HuH-7 (cell line): ENCODE measurements at places on chromosomes 7 and 10.

DNA sequence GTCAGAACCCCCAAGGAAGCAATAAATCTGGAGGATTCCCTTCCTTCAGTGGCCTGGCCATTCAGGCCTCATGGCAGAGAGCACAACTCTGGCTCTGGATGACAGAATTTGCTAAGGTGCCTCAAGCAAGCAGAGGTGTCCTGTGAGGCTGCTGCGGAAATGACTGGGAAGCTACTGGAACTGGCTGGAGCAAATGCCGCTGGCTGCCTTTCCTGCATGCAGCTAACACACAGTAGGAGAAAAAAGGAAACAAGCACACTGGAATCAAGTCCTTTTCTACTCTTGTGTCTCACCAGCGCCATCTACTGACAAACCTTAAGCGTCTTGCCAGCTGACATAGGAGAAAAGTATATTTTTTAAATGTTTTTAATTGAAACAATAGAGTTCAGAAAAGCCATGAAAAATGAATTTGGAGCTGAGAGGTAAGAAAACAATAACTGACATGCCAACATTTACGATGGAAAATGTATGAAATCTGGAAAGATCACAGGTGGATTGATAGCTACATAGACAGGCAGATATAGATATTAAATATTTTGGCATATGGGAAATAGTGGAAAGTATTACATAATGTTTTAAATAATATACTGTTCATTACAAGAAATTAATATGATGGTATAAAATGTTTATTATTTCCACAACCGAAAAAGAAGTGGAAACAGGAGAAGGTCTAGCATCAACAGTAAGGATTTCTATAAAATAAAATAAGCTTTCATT is 951.6 kb downstream of the ANKRD7 start:
- DNase-seq, result peak; percentile 19

DNA sequence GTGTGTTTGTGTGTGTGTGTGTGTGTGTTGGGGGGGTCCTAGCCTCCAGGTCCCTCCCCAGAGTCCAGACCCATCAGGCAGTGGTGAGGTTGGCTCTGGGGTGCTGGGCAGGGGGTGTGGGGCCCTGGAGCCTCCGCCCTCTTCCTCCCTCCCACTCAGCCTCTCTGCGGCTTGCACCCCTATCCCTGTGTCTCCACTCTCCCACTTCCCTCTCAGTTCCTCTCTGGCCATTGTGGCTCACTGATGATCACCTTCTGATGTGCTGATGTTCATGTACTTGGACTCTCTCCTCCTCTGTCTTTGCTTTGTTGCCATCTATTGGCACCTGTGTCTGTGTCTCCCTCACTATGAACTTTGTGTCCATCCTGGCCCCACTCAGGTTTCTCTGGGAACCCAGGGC is 298.7 kb downstream of the ZEB1 start:
- DNase-seq, result no peak

GRCh38 chr7:568031-568951 is 48.6 kb upstream of the PDGFA start:
- DNase-seq, result no peak

- no peak for DNase-seq
These were observed 21.2 kb upstream of the UCN3 start for GRCh38 chr10:5343561-5343960.

- DNase-seq, result no peak
These were observed 13.1 kb upstream of the ZMIZ2 start for GRCh38 chr7:44735403-44736165.

DNA sequence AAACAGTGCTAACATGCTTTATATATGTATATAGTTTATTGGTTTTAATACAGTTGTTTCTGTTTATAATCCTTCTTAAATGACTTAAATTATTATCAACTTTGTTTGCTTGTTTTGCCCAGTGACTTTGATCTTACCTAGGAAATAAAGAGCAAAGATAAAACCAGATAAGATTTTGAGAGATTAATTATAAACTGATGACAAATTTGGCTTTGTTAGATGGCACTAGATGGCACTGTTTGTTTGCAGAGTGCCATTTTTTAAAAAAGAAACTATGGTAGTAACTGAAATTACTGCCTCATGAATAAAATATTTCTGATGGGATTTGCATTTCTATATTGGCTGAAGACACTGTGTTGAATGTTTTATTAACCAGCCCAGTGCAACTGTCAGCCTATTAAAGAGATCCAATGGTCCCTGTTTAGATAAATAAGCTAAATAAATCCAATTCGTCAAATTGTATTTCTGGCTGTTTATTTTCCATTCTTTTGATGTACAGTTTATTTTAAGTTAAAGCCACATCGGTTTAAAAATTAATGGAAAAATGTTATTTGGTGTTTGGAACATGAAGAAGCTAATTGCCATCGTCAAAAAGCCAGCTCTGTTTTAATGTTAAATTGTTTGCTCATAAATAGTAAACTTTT is 28.7 kb downstream of the VTI1A start:
- DNase-seq, result no peak

DNA sequence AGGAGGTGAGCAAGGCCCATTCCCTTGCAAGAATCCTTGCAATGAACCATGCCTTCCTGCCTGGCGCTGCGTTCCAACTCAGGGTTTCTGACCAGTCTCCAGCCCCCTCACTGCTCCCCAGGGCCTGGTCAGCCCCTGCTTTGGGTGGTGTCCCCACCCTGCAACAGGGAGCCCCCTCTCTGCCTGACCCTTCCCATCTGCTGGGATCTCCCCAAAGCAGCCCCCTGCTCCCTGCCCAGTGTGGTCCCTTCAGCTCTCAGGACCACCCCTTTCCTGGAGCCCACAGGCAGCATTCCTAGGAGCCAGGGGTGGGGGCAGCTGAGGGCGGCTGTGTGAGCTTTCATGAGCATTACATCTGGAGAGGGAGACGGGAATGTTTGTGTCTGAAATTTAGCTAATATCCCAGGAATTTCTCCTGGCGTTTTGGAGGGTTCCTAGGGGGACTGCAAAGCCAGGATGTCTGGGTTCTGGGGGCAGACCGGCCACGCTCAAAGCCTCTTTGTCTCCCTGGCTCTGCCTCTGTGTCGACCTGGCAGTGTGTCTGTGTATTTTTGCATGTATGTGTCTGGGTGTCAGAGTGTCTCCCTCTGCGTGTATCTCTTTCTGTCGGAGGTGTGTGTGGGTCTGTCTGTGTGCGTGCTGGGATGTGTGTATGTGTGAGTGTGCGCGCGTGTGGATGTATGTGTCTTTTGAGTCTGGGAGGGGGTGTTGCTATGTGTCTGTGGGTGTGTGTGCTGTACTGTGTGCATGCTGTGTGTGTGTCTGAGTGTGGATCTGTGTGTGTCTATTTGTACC is 300.5 kb upstream of the ZMIZ1 start:
- no peak for DNase-seq

- DNase-seq, result no peak
These were observed 303.1 kb upstream of the NPSR1 start for GRCh38 chr7:34354899-34355298.

DNA sequence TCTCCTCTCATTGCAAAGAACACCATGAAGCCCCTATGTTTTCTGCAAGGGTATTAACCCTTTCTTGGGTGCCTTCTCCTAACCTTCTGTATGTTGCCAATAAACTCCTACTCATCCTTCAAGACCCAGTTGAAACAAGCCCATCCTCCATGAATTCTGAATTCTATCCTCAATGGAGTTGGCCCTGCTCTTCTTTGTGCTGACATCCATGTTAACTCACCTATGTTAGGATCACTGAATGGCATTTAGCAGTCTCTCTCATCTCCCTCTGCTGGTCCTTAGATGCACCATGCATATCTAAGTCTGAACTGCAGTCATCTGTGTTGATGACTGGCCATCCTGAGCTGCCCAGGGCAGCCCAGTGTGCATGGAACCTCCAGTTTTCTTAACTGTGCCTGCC is 129.8 kb downstream of the BUB3 start:
- DNase-seq, result peak; percentile 44

- DNase-seq, result no peak
These were observed 89.1 kb upstream of the KLF14 start for GRCh38 chr7:130823060-130823459.

- DNase-seq, result no peak
These were observed 29.7 kb upstream of the GTF2I start for GRCh38 chr7:74627661-74628411.

GRCh38 chr7:2853147-2853546 is 9.0 kb upstream of the GNA12 start:
- DNase-seq, result no peak

- no peak for DNase-seq
These were observed 47.1 kb downstream of the DIP2C start for GRCh38 chr10:642186-642890.

GRCh38 chr7:98185101-98185500 is 26.1 kb upstream of the BHLHA15 start:
- no peak for DNase-seq

DNA sequence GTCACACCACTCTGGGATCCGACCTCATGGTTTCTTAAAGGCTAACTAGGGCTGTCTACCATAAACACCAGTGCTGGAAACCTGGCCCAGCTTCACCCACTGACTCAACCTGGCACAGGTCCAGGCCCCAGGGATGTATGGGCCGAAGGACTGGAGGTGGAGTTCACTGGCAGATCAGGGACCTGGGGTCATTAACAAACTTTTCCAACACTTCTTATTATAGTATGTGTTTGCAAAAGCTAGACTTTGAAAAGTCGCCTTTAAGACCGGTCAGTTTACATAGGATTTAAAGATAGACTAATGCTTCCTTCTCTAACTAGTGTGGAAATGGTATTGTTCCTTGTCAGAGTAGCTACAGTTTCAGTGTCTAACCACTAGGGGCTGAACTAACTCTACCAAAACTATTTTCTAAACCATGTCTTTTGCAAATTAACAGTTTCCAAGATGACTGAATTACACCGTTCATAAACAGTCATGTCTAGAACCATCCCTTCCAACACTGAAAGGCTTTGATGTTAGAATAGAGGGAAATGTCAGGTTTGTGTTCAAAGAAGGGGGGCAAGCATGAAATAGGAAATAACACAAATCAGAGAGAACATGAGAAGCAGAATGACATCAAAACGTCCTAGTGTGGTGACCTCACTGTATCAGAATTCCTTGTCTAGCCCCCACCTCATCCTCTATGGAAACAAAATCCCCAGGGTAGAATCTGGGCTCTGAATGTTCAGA is 29.7 kb downstream of the STN1 start:
- DNase-seq, result peak; percentile 37

DNA sequence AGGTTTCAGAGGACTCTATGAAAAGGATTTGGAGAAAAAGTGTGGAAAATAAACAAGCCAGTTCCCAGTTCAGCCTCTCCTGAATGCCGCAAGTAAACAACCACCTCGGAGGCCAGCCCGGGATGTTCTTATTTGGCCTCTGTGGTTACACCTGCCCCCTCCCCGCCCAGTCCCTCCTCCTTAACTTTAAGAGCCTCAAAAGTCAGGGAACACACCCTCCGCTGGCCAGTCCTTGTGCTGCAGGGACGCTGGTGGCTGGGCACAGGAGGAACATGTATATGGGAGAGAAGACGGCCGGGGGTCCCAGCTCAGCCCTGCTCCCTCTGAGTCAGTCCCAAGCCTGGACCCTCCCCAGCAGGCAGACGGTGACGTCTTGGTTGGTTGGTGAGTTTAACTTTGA is 6.1 kb downstream of the CHST3 start:
- DNase-seq, result no peak

DNA sequence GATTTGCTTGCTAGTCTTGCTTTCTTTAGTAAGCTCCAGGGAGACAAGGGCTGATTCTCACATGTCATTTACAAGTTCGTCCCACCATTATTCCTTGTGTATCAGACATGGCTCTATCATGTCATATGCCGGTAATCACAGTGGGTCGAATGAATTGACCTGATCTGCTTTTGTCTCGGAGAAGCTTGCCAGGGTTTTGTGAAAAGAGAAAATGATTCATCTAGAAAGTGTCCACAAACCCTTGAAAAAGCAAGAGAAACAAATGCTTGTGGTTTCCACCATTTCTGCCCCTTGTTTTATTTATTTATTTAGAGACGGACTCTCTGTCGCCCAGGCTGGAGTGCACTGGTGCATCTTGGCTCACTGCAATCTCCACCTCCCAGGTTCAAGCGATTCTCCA is 278.5 kb downstream of the TCF7L2 start:
- no peak for DNase-seq

DNA sequence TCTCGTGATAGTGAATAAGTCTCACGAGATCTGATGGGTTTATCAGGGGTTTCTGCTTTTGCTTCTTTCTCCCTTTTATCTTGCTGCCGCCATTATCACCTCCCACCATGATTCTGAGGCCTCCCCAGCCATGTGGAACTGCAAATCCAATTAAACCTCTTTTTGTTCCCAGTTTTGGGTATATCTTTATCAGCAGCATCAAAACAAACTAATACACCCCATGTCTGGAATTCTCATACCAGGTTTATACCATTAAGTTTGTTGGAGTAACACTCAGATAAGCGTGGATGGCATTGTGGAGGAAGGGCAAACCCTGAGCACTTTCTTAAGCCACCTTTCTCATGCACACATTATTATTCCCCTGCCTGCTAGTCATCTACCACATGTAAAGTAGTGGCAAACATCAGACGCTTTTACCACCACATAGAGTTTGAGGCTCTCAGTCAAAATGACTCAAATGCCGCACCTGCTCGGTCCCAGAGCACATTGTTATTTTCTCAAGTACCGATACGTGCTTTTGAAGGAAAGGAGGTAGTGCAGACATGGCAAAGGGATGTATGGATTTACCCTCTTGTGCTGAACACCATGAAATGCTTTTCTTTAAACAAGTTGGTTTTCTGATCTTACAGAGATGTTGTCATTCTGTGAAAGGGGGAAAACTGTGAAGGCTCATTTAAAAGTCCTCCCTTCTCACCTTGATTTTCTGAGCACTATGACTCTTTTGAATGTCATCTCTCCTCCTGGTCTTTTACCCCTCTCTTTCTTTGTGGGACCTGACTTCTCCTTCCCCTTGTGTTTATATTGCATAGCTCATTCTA is 429.7 kb downstream of the EXOC4 start:
- DNase-seq, result no peak

GRCh38 chr7:39197831-39198230 is 220.1 kb downstream of the POU6F2 start:
- no peak for DNase-seq

- no peak for DNase-seq
These were observed 122.3 kb downstream of the CCDC71L start for GRCh38 chr7:106538638-106539037.

DNA sequence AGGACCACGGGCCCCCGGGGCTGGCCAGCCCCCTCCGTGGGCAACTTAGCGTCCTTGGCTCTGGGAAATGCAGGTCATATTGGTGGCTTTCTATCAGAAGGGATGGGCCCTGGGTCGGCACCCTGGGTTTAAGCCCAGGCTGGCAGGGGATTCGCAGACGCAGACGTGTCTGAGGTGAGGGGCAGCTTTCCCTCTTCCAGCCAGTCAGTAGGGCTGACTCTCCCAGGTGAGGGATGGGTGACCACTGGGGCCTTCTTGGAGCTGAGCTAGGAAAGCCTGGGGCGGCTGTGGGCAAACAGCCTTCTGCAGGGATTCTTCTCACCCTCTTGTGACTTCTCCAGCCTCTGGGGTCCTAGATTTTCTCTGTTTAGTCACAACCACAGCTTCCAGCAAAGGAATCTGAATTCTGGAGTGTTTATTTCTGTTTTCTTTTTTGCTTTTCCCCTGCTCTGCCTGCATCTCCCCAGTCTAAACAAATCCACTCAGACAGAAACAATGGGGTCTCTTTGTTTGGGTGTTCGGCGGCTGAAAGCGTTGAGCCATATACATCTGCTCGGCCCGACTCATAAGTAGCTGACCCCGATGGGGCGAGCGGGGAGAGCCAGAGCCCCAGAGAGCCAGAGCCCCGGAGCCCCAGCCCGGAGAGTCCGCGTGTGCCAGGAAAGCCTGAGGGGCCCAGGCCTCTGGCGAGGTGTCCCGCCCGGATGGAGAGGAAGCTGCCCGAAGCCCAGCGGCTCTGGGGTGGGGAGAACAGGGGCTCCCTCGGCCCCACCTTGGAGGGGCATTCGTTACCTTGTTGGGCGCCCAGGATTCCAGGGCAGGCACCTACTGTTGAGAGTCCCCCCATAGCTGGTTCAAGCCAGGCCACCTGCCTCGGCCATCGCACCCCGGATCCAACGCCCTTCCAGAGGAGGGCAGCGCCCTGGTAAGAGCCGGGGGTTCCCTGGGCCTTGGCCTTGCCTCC is 2.0 kb downstream of the MNX1 start:
- DNase-seq, result no peak
